ENCODE measurements at places on chromosomes 2 and 18.

GRCh38 chr2:158755310-158756087 lies 39.6 kb upstream of the DAPL1 start:
- DNase-seq, result no peak

- DNase-seq, result no peak
Measured at GRCh38 chr2:212089873-212090272, 448.7 kb downstream of the ERBB4 start.

- no peak for DNase-seq
Measured at GRCh38 chr18:69402533-69402989, 1.9 kb downstream of the DOK6 start.

- DNase-seq, result no peak
Measured at GRCh38 chr2:59018737-59019136, 777.6 kb upstream of the FANCL start.

DNA sequence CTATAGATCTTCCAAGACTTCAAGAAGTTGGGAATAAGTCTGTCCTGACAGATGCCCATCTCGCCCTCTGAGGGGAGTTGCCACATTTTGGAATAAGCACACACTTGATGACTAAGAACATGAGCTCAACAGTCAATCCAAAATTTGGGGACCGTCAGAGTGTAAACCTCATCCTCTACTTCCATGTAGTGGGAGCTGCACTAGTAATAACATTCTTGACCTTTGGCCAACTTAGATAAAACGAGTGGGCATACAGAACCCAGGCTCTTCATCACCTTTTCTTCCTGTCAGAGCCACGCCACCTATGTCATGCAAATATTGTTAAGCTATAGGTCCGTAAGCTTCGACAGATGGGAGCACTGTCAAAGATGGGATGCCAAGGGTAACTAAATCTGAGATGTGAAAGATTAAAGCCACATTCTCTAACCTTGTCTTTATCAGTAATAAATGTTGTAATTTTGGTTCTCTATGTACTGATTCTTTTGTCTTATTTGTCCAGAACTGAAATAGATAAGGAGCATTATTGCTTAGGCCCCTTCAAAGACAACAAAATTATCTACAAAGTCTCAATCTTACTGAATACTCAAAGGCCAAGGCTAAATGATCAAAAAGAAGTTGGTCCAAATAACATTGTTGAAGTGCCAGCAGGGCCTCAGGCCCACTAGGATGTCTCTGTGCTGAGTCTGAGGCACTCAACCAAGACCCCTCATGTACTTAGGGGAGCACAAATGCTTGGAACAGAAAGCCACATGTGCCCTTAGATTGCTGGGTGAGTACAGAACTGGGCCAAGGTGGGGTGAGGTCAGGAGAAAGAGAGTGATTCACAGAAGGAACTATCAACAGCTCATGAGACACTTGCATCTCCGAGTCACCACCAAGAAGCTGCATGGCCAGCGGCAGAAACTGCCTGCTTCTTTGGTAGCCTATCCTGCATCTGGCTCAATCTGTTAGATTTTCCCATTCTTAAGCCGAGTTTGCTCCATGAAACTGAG lies 15.0 kb downstream of the CDH2 start:
- DNase-seq, result no peak

DNA sequence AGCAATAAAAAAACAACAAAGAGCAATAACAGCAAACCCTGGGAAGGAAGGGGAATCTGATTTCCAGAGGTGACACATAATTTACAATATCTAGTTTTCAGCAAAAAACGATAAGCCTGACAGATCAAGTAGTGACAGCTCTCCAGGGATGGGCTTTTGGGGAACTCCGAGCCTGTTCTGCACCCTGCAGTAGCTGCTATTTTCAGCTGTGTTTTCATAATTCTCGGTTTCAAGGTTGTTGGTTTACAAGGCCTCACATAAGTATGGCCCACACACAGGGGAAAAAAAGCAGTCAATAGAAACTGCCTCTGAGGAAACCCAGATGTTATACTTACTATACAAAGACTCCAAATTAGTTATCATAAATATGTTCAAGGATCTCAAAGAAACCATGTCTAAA lies 67.7 kb upstream of the CTLA4 start:
- DNase-seq, result no peak

DNA sequence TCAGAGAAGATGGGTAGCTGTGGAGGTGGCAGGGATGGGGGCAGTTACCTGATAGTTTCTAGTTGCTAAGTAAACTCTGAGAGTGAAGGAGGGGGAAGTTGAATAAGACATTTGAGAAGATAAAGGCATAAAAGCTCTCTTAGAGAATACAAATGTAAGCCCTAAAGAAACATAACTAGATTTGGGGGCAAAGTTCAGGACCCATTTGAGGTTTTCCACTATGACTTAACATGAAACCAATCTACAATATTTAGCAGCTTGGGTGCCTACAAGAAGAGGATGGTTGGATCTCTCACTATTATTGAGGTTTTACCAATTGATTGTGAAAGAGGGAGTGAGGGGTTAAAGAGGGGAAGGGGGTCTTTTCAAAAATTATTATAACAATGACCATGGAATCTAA lies 34.4 kb upstream of the LYPD6 start:
- no peak for DNase-seq

DNA sequence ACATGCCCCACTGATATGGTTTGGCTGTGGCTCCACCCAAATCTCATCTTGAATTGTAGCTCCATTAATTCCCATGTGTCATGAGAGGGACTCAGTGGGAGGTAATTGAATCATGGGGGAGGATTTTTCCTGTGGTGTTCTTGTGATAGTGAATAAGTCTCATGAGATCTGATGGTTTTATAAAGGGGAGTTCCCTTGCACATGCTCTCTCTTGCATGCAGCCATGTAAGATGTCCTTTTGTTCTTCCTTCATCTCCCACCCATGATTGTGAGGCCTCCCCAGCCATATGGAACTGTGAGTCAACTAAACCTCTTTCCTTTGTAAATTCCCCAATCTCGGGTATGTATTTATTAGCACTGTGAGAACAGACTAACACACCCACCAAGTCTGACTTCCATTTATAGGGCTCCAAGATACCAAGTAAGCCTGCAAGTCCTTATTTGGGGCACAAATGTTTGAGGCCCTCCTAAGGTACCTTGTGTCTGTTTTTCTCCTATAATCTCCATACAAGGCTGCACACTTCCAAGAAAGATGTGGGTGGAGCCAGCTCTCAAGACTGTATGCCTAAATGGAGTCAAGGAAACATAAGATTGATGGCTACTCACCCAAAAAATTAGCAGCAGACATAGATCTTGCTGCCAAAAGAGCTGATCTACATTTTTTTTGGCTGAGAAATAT lies 364.7 kb downstream of the TXNL1 start:
- no peak for DNase-seq

- no peak for DNase-seq
Measured at GRCh38 chr2:96399342-96400048, 63.9 kb downstream of the NCAPH start.

- no peak for DNase-seq
Measured at GRCh38 chr2:150981826-150982225, 279.8 kb downstream of the RBM43 start.

DNA sequence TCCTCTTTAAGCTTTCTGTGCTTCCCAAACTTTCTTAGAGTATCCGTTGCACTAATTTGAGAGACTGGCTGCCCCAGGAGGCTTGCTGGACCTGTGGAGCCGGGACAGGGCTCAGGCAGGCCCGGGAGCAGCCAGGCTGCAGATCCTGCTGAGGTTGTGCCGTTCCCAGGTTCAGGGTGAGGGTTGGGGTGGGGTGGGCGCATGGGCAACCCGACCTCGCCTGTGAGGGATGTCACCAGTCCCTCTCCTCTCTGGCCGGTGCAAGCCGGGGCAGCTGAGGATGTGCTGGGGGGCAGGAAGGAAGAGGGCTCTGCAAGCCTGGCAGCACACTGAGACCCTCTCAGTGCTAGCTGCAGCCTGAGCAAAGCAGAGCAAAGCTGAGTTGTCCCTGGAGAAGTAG lies 57.6 kb downstream of the DYSF start:
- no peak for DNase-seq

DNA sequence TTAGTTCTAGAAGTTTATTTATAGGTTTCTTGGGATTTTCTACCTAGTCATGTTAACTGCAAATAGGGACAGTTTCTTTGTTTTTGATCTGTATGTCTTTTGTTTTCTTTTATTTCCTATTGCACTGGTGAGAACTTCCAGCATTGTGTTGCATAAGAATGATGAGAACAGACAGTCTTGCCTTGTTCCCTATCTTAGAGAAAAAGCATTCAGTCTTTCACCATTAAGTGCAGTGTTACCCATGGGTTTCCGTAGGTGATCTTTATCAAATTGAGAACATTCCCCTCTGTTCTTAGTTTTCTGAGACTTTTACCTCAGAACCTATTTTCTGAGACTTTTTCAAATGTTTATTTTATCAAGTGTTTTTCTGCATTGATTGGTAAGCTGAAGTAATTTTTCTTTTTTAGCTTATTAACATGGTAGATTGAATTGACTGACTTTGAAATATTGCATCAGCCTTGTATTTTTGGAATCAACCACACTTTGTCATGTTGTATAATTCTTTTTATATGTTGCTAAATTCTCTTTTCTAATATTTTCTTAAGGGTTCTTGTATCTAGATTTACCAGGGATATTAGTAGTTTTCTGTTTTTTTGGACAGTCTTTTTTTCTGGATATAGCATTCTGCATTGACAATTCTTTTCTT lies 17.2 kb downstream of the MFSD6 start:
- no peak for DNase-seq

DNA sequence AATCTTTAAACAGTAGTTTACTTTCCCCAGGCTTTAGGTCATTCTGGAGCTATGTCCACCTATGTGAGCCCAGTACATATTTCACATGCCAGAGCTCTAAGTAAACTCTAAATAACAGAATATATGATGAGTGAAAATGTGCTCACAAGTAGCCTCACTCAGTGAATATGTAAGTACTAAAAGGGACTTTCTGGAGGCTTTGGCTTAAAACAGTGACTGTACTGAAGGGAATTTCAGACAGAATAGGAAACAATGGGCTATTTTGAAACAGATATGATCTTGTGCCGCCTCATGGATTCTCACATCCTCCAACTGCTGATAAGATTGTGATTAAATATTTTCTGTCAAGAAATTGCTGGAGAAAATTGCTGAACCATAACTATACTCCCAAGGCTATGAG lies 747.9 kb downstream of the SOCS6 start:
- no peak for DNase-seq

GRCh38 chr2:62334440-62335058 lies 138.6 kb downstream of the B3GNT2 start:
- no peak for DNase-seq

DNA sequence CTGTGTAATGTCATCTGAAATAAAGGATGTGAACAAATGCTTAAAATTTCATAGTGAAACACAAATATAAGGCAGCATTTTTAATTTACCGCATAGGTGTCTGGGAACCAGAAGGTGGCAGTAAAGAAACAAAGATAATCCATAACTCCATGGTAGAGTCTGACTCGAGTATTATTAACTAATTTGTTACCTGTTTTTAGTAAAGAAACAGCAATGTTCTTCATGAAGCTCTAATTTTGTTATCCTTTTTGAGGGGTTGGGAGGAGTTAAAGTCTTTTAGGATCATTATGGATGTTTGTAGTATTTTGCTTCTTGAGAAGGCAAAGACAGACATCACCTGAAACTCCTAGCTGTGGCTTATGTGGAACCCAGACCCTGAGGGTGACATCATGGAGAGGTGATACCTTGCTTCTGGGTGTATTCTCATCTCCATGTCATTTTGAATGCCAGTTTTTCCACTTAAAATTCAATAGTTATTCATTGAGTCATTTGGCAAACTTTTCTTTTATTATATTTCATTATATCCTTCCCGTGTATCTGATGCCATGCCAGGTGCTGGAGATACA lies 286.2 kb upstream of the EPAS1 start:
- DNase-seq, result no peak

DNA sequence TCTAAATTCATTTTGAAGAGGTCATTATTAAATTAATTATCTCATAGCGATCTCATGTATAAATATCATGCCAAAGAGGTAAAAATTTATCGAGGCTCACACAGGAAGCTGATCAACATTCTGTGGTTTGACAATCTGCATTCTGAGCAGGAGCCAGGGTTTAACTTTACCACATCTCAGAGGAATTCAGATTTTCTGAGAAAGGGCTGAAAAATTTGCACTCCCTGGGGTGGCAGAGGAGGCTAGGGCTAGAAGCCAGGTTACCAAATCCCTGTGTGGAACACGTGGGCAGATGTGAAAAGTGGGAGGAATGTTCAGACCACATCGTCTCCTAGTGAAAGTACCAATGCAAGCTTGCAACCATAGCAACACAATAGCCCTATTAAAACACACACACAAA lies 63.5 kb upstream of the CTLA4 start:
- DNase-seq, result no peak

DNA sequence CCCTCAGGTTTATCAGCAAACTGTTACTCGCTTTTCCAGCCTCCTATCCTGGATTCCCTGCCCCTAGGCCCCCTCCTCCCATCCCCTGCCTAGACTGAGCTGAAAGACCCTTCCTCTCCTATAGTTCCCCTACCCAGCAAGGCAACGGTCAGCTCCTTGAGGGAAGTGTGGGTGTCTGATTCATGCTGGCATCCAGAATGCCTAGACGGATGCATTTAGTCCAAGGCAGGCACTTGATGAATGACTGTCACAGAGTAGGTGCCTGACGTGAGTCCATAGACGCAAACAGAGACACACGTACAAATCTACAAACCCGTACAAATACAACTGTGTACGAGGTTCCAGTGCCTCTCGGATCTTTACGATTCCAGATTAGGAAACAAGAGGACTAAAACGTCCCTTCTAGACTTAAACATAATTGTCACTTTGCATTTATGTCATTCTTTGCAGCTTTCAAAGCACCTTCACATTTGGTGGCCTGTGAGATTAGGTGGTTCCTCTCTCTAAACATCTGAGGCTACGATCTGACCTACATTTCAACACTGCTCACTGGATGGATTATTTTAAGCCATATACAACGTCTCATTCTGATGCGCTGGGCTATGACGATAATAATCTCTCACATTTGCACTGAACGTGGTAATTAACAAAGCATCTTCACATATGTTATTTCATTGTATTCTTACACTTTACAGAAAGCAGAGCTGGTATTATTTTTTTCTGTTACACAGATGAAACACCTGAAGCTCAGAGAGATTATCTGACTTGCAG lies 36.7 kb downstream of the DNMT3A start:
- no peak for DNase-seq

- no peak for DNase-seq
Measured at GRCh38 chr18:26386002-26386401, 159.8 kb downstream of the TAF4B start.

Measured in stimulated activated CD4-positive, alpha-beta T cell treated with anti-CD3 and anti-CD28 coated beads, TNF-alpha, amount 100 ng/mL, for 4 hours (primary cell).